ENCODE measurements at places on chromosomes 16 and 17.

GRCh38 chr16:82735673-82736091 is 108.9 kb downstream of the CDH13 start:
- DNase-seq, result no peak

DNA sequence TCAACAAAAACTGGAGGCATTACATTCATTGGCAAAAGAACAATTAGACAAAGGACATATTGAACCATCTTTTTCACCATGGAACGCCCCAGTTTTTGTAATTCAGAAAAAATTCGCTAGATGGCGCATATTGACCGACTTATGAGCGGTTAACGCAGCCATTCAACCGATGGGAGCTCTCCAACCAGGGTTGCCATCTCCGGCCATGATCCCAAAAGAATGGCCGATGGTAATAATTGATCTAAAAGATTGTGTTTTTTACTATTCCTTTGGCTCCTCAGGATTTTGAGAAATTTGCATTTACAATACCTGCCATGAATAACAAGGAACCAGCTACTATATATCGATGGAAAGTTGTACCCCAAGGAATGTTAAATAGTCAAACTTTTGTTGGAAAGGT is 21.4 kb downstream of the ALOX15B start:
- DNase-seq, result peak; percentile 49

DNA sequence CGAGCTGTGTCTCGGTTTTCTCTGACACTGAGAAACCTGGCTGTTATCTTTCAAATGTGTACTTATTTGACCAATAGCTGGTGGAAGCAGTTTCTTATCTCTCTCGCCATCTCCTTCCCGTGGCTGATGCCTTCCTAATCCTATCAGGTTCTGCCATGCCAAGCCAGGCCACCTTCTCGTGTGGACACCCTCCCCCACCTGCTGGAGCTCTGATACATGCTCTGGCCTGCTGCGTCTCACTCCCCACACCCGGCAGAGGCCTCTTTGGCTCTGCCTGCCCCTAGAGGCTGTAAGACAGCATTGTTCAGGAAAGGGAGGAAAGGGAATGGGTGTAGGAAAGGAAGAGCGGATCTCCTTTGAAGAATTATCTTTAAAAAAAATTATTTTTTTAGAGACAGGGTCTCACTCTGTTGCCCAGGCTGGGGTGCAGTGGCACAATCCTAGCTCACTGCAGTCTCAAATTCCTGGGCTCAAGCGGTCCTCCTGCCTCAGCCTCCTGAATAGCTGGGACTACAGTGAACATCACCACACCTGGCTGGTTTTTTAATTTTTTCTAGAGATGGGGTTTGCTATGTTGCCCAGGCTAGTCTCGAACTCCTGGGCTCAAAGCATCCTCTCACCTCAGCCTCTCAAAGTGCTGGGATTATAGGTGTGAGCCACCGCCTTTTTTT is 7.5 kb upstream of the ARMC5 start:
- peak; percentile 13 for DNase-seq

DNA sequence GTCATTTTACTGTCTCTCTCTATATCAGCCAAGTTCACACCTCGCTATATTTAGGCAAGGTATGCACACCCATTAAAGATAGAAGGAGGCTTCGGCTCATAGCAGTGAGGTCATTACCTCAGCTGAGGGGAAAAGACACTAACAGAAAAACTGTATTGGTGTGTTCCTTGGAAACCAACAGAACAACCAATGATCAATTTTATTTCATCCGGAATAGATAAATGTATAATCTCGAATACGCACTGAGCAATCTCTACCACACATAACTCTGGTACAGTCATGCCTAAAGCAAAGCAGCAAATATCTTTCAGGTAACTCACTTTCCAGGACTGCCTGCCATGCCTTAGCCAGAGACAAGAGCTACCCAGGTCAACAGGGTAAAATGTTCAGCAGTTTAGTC is 109.9 kb upstream of the CORO6 start:
- DNase-seq, result no peak

GRCh38 chr17:37405955-37406634 is 541 bp downstream of the ACACA start:
- no peak for DNase-seq

Measured in amniotic stem cell (primary cell).